ENCODE measurements at places on chromosomes 5 and 9.

- no peak for DNase-seq
Measured at GRCh38 chr9:75471549-75472114, 383.3 kb downstream of the OSTF1 start.

- no peak for DNase-seq
Measured at GRCh38 chr9:21684831-21685362, 117.5 kb upstream of the MTAP start.

- peak; percentile 6 for DNase-seq
Measured at GRCh38 chr9:120100595-120100994, 479.4 kb downstream of the CDK5RAP2 start.

DNA sequence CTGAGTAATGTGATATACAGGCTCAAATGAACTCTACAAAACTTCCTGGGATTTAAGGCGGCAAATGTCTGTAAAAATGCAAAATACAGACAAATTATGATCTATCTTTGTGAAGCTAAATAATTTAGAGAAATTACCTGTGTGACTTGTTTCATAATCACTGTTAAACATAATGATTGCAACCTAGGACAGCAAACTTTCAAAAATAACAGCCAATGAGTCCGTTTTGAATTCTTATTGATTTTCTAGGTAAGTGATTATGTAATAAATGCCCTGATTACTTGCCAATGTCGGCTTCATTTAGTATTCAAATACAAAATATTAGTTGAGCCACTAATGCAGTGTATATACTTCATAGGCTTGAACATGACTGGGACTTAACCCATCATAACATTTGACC lies 238.2 kb upstream of the DAB2 start:
- no peak for DNase-seq

DNA sequence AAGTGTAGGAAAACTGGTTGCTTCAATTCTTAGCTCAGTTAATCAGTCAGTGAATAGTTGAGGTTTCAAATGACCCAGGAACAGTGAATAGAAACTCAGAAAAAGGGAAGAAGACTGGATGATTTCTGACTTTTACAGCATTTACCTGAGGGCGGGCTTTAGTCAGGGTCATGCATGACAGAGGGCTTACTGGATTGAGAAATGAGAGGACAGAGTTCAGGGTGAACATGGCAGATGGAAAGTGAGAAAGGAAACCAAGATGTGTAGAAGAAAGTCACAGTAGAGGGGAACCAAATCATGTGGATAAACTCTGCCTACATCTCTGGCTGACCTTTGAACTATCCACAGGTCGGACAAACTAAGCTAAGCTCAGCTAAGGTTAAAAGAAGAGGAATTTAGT lies 596.0 kb downstream of the SEMA5A start:
- DNase-seq = no peak

- DNase-seq = peak; percentile 15
Measured at GRCh38 chr9:69412741-69413150, 87.7 kb downstream of the ENTREP1 start.

DNA sequence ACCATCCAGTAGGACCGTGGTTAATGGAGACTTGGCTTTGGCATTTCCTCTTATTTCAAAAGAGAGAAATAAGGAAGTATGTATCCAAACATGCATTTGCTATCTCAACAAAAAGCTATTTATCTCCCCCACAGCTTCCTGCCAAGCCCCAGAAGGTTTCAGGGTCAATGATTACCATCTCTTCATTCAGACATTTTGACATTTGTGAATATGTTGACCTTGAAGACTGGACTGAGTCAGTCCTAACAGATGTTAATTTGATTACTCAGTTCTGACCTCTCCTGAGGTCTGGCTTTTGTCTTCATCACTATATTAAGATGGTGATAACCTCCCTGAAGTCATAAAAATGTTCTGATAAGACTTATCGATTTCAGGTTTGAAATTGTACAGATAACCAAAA lies 479.4 kb downstream of the AGTPBP1 start:
- no peak for DNase-seq

DNA sequence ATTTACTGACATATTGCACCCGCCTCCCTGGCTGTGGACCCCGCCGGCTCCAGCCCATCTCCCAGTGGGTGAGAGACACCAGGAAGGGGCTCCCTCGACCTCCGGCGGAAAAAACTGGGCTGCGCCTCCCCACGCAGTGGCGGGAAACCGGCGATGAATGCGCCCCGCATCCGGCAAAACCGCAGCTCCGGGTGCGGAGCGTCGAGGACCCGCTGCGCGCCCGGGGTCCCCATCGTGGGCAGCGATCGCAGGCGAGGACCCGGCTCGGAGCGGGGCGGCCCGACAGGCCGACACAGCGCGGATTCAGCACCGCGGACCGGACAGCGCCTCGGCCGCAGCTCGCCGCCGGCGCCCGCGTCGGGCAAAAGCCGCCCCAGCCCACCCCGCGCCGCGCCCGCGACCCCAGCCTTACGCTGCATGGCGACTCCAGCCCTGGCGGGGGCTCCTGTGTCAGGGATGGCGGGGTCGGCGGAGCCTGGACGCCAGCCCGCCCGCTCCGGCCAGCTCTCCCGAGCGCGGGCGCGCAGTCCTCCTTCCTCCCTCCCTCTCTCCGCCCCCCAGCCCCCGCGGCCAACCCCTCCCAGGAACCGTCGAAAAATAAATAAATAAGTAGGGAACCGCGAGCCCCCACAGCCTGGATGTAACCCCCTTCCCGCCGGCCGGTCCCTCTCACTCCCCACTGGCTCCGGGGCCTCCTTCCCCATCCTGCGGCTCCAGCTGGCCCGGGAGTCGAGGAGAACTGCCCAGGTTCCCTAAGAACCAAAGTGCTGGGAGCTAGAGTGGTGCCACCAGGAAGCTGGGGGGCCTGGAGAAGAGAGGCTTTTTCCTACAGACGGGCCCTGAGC lies 3.1 kb downstream of the LHX3 start:
- DNase-seq = no peak

- peak; percentile 82 for DNase-seq
Measured at GRCh38 chr9:128127990-128128835, 684 bp upstream of the PTGES2 start.

- no peak for DNase-seq
Measured at GRCh38 chr5:132947671-132948070, 15.8 kb downstream of the AFF4 start.

GRCh38 chr9:7147121-7148090 lies 389.6 kb downstream of the KDM4C start:
- no peak for DNase-seq

DNA sequence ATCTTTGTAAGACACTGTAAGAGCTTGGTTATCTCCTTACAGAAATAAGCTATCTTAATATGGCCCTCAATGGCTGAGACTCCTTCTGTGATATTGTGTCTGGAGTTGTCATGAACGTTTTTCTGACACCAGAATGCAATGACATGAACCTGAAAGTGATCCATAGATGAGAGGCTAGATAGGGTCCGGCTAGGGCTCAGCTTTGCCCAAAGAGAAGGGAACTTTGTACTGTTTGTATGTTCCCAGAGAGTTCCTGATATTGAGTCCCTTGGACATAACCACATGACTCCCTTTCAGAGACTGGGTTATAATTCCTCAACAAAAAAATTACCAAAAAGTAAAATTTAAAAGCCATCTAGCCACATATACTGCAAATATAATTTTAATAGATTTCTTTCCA lies 575.8 kb upstream of the CLINT1 start:
- no peak for DNase-seq

- DNase-seq = no peak
Measured at GRCh38 chr9:127185931-127186781, 63.7 kb upstream of the ANGPTL2 start.

- DNase-seq = no peak
Measured at GRCh38 chr5:165559645-165560044, 2054.2 kb downstream of the MAT2B start.

GRCh38 chr9:99305820-99306811 lies 84.0 kb downstream of the SEC61B start:
- DNase-seq = no peak

GRCh38 chr9:129245276-129245675 lies 67.2 kb upstream of the IER5L start:
- no peak for DNase-seq
